ENCODE measurements at places on chromosomes 7 and 10.

DNA sequence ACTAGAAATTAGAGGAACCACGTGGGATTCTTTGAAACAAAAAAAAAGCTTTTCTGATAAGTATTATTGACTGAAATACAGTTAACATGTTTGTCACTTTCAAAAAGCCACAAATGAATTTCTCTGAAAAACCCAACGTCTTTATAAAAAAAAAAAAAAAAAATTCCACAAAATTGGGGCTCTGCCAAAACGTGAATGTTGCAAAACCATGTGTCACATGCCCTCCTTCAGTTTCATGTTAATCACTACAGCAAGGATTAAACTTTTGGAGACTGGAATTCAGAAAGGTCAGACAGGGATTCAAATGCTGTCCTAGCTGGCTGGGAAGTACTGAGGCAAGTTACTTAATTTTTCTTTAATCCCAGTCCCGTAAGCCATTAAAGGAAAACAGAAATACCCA lies 278.0 kb upstream of the KLF14 start:
- no peak for DNase-seq

DNA sequence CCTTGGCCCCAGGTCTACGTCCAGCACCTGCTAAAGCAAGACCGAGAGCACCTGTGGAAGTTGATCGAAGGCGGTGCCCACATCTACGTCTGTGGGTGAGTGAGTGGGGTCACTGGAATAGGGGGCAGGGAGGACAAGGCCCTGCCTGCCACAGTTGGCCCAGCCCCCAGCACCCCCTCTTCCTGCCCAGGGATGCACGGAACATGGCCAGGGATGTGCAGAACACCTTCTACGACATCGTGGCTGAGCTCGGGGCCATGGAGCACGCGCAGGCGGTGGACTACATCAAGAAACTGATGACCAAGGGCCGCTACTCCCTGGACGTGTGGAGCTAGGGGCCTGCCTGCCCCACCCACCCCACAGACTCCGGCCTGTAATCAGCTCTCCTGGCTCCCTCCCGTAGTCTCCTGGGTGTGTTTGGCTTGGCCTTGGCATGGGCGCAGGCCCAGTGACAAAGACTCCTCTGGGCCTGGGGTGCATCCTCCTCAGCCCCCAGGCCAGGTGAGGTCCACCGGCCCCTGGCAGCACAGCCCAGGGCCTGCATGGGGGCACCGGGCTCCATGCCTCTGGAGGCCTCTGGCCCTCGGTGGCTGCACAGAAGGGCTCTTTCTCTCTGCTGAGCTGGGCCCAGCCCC lies 8.1 kb downstream of the TMEM120A start:
- no peak for DNase-seq

GRCh38 chr10:45602082-45602730 lies 70.4 kb downstream of the ZFAND4 start:
- DNase-seq: no peak

- no peak for DNase-seq
Observed at GRCh38 chr10:113425008-113425407, 127.8 kb upstream of the HABP2 start.

- DNase-seq: peak; percentile 55
Observed at GRCh38 chr10:88934900-88935672, 17.5 kb downstream of the ACTA2 start.

DNA sequence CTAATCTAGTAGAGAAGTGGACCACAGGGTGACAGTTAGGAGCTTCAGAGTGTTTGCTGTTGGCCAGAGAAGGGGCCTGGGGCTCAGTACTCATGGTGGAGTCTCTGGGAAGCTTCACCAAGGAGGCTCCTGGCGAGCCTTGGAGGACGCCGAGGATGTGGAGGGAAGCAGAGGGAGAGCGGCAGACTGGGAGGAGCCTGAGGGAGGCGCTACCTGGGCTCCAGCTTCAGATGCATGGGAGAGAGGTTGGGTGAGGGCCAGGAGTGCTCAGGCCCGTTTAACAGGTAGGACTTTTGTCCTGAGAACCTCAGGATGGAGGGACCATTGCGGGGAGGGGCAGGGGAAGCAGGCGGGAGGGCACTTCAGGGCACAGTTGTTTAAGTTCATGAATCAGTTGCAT lies 24.2 kb downstream of the DOCK1 start:
- no peak for DNase-seq

- no peak for DNase-seq
Observed at GRCh38 chr7:138075350-138075749, 909 bp upstream of the AKR1D1 start.

DNA sequence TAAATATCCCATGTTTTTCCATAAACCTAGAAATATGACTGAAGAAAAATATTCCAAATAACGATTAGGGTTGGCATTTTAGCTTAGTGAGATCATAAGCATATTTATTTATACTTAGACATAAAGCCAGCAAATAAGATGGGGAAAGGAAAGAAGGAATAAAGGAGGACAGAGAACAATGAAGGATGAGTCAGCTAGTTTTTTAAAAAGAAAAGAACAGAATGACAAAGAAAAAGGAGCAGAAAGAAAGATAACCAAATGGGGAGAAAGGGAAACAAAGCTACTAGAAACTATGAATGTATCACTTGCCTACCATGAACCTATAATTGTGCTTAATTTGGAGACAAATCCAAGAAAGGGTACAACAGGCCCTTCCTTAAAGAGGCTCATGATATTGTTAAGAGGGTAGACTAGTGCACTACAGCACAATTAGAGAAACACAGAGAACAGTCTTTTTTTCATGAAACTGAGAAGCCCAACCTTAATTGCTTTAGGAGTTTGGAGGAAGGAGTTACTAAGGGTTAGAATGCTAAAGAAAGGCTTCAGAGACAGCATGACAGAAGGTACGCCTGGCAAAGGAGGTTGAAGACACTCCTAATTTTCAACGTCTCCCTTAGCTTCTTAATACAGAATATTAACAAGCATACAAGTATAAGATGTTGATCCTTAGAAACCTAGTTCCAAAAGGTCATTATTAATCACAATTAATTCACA lies 23.9 kb downstream of the HERPUD2 start:
- no peak for DNase-seq

GRCh38 chr7:30074422-30075030 lies 46.3 kb downstream of the PLEKHA8 start:
- no peak for DNase-seq

DNA sequence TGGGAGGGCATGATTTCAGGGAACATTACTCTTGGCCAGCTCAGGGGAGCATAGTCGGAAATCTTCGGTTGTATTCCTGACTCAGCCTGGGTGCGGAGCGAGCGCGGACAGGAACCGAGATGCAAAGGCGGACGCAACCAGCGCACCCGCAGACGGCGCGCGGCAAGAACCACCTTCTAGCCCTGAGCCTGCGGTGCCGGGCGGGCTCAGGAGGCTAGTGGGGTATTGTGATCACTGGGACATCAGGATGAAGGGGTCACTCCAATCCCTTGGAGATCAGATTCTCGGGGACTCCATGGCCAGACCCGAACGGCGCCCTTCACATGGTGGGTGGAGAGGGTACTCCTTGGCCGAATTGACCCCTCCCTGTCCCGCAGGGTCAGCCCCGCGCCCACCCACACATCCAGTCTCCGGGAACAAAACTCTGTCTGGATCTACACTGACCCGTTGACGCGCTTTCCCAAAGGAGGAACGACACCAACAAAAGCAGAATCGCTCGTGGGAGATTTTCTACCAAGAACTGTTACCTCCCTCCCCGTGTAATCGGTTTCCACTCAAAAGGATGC lies 730.5 kb downstream of the ZWINT start:
- no peak for DNase-seq

- DNase-seq: no peak
Observed at GRCh38 chr7:114708646-114709045, 213.2 kb upstream of the MDFIC start.

DNA sequence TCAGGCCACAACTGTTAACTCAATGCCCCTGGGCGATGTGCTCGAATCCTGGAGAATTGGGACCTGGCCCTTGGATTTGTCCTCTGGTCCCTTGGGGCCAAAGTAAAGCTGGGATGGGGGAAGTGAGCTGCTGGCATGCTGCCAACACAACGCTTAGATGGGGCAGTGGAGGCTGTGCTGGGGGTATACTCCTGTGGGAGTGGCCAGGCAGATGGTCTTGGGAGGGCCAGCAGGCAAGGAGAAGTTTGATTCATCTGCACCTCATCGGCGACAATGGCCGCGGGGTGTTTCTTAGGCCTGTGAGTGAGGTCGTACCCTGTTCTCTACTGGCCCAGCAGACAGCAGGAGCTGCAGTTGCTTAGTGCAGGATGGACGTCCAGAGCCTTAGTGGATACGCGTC lies 139.0 kb upstream of the MTPN start:
- no peak for DNase-seq

DNA sequence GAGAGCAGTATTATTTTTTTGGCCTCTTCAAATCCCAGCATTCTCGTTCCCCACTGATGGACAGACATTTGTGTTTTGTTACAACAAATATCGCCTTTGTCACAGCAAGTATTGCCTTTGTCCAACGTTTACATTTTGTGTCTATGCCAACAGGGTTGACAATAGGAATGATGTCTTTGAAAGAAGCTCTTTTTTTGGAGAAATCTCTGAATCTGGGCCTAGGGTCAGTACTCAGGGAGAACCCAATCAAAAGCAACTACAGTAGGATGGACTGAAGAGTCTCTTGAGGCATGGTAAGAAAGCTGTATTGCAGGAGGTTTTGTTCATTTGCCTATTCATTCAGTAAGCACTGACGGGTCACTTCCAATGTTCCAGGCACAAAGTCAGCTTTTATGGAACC lies 57.7 kb upstream of the KLF14 start:
- DNase-seq: no peak

DNA sequence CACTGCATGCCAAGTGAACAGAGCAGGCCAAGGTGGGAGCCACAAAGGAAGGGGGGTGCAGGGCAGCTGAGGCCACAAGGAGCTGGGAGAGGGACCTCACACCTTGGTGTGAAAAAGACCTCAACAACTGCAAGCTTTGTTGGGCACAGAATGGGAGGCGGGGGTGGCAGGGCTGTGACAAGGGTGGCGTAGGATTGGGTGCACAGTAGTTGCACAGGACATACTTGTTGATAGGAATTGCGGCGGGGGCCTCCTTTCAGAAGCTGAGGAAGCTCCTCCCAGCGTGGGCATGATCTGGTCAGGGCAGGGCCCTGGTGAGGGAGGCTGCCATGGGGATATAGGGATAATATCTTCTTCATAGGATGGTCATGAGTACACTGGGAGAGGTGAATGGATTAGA lies 25.8 kb downstream of the POLL start:
- no peak for DNase-seq

DNA sequence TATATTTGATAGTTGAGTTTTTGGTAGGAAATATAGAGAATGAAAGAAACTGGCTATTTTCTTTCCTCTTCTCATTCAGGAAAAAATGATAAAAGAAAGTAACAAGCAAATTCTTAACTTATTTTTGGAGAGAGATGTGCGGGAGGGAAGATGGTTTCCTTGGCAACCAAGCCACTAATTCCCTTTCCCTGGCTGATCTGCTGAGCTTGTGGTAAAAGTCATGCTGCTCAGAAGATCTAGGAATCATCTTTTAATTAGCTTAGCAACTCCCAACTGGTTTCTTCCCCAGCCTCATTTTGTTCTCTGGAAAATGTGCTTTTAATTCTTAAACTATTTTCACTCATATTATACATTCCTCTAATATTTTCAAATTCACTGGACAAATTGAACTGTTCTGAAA lies 11.8 kb downstream of the UROS start:
- no peak for DNase-seq

GRCh38 chr7:99733448-99733847 lies 1.5 kb downstream of the CYP3A7 start:
- no peak for DNase-seq

DNA sequence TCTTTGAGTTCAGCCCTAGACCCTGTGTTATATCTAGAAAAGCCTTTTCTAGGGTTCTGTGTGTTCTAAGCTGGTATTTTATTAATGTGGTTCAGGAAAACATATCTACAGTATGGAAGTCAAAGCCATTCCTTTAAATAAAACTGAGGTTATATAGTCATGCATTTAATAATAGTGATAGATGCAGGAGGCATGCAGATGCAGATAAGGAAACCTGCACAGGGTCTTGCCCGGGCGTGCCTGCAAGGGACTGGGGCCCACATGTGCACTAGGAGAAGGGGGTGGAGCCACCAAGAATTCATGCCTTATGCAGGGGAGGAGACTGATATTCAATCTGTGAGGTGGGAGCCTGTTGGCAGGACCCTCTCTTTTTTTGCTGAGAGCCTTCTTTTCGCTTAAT lies 171.5 kb downstream of the PRPF18 start:
- no peak for DNase-seq

- no peak for DNase-seq
Observed at GRCh38 chr7:108382932-108383331, 73.3 kb downstream of the NRCAM start.

DNA sequence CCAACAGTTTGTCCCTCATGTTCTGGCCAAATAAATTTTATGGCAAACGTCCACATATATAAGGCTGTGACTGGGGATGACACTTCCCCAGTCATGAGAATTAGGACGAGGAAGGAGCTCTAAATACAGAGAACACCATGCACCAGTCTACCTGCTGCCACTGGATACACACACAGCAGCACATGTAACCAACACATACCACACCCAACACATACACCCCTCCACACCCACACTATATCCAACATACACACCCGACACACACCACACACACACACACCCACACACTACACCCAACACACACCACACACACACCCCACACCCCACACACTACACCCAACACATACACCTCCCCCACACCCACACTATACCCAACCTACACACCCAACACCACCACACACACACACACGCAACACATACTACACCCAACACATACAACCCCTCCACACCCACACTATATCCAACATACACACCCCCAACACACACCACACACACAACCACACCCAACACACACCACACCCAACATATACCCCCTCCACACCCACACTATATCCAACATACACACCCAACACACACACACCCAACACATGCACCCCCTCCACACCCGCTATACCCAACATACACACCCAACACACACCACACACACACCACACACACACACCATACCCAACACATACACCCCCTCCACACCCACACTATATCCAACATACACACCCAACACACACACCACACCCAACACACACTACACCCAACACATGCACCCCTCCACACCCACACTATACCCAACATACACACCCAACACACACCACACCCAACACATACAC lies 74.1 kb downstream of the HIPK2 start:
- no peak for DNase-seq

DNA sequence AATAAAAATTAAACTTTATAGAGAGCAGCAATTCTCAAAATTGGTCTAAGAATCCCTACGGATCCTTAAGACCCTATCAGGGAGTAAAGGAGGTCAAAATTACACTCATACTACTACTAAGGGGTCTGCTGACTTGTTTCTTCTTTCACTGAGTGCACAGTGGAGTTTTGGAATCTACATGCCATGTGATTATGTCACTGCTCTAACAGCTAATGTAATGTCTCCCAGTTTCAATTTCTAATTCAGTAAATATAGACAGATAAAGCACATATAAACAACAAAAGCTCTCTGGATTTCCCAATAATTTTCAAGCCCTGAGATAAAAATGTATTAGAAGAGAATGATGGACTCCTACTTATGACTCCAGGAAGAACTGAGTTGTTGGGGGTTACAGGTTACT lies 74.6 kb downstream of the WAPL start:
- no peak for DNase-seq

GRCh38 chr10:88680958-88681357 lies 16.7 kb downstream of the LIPF start:
- no peak for DNase-seq
